Memory B cell (primary cell): ENCODE measurements at places on chromosomes 4 and X.
A peak's percentile ranks its signal among the peaks of the same experiment; 100 is the strongest.

GRCh38 chr4:130995988-130996387, 1900.0 kb downstream of the C4orf33 start:
- no peak for DNase-seq

DNA sequence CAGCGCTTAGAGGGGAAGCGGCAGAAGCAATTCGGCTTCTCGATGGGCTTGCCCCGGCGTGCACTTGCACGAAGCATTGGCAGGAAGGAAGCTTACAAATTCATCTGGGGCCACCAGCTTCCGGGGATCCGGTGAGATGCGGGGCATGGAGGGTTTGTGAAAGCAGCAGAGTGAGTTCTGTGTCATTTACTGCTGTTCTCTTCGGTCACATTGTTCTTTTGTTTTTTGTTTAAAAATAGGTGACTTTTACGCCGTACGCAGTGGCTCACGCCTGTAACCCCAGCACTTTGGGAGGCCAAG, 47.0 kb downstream of the ASMT start:
- no peak for DNase-seq

- DNase-seq = peak; percentile 39
Observed at GRCh38 chrX:37755025-37755424, 24.8 kb upstream of the CYBB start.

GRCh38 chr4:41079881-41080560, 134.3 kb downstream of the APBB2 start:
- DNase-seq = no peak

DNA sequence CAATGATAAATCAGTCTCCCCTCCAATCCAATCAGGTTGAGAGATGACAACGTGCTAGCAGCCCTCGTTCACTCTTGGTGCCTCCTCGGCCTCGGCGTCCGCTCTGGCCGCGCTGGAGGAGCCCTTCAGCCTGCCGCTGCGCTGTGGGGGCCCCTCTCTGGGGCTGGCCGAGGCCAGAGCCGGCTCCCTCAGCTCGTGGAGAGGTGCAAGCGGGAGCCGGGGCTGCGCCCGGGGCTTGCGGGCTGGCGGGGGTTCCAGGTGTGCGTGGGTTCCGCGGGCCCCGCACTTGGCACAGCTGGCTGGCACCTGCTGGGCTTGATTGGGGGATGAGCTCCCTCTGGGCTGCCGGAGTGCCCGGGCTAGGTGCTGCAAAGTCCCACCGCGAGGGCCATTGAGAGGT, 40.9 kb upstream of the PRSS48 start:
- DNase-seq = no peak

- no peak for DNase-seq
Observed at GRCh38 chr4:109414938-109415337, 18.7 kb upstream of the SEC24B start.

DNA sequence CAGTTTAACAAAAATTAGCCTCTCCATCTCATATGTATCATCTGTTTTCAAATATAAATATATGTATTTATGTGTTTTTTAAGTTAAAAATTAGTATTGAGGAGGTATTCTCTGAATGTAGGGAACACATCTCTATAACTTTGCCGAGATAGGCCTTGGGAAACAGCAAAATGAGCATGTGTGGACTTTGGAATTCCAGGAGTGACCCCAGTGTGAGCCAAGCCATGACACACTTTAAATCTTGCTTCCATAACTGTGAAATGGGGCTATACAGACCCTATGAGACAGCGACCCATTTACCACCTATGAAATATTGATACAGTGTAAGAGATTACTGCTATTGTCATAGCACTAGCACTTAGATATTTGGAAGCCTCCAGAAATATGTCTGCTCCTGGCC, 58.8 kb downstream of the FRMPD4 start:
- DNase-seq = no peak

- no peak for DNase-seq
Observed at GRCh38 chr4:128462103-128462783, 174.6 kb upstream of the PGRMC2 start.

DNA sequence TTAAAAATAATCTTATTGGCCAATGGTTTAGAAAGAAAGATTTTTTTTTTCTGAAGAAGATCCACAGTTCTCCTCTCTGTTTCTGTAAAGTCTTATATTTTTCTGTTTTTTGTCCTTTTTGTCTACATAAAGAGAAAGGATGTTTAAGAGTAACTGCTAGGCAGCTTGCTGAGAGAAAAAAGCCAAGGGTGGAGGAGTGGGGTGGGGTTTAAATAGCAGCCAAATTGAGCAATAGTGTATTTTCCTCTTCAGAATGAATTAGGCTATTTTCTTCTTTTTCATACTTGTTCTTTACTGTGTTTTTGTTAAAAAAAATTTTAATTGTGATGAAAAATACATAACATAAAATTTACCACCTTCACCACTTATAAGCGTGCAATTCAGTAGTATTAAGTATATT, 224.6 kb downstream of the SOWAHB start:
- DNase-seq = no peak

- no peak for DNase-seq
Observed at GRCh38 chr4:47733302-47734175, 104.3 kb downstream of the CORIN start.

- no peak for DNase-seq
Observed at GRCh38 chr4:111689731-111690130, 455.5 kb upstream of the FAM241A start.

GRCh38 chr4:153115322-153116290, 88.6 kb upstream of the TRIM2 start:
- peak; percentile 38 for DNase-seq
